Left colon (tissue), 2 donors: ENCODE measurements at places on chromosomes 3 and 15. TPM values are rescaled to one million over a fixed set of nuclear protein-coding genes. Genes with fewer than 3 reads are reported as not detected.
A peak's percentile ranks its signal among the peaks of the same experiment; 100 is the strongest.

DNA sequence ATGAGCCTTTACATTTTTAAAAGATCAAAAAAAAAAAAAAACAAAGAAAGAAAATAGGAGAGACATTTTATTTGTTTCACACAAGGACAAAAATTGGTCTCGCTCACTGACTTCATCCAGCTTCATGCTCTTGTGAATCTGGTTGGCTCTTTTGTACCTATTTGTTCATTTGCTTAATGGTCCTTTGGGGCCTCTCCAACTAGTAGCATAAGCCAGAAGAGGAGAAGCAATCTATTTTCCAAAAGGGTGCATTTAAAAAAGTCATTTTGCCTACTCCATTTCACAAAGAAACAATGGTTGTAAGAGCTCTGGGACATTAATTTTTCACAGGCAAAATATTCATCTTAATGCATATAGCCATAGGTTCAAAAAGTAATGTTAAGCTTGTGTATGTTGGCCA lies 168.3 kb upstream of the ADAMTS9 start:
- no peak for DNase-seq

GRCh38 chr3:170180079-170180907 lies 1.2 kb downstream of the PHC3 start:
- DNase-seq = no peak

The THRB gene
- 33.7 TPM for total RNA-seq

The LDHAL6B gene
- not detected for total RNA-seq

- DNase-seq = no peak
These were observed 6.7 kb upstream of the NSMCE3 start for GRCh38 chr15:29276366-29276765.

The DUOXA1 gene
- total RNA-seq = 1.6 TPM

The EID1 gene
- total RNA-seq = 65.8 TPM

The MASP1 gene
- total RNA-seq = 3.7 TPM

GRCh38 chr3:120161902-120162301 lies 67.7 kb upstream of the GSK3B start:
- DNase-seq = no peak

- no peak for DNase-seq
These were observed 10.2 kb downstream of the PLSCR5 start for GRCh38 chr3:146594843-146595482.

- DNase-seq = no peak
These were observed 198.5 kb upstream of the RARB start for GRCh38 chr3:25229586-25229985.

The GNB4 gene
- 3.6 TPM for total RNA-seq

- peak; percentile 60 for DNase-seq
These were observed 57.4 kb downstream of the CDCP1 start for GRCh38 chr3:45088543-45089358.

DNA sequence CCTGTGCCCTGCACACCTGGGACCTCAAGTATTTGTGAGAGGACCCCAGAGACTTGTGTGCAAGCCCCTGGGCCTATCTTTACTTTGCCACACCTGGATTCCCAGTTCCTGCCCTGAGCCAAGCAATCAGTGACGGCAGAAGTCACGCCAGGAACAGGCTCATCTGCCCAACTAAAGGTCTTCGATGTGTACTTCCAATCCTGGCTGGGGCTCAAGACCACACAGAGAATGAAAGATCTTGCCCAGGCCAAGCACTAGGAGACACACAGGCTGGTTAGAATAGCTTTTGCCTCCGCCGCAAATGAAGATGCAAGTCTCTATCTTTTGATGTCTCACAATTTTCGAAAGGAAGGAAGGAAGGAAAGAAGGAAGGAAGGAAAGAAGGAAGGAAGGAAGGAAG lies 228.8 kb downstream of the OCA2 start:
- no peak for DNase-seq

- no peak for DNase-seq
These were observed 745.5 kb downstream of the NR2F2 start for GRCh38 chr15:97076011-97076410.

The TMEM115 gene
- total RNA-seq = 48.3 TPM

The ZNF80 gene
- not detected for total RNA-seq

The CEMIP gene
- total RNA-seq = 1.1 TPM

The ACTC1 gene
- total RNA-seq = 0.92 TPM

DNA sequence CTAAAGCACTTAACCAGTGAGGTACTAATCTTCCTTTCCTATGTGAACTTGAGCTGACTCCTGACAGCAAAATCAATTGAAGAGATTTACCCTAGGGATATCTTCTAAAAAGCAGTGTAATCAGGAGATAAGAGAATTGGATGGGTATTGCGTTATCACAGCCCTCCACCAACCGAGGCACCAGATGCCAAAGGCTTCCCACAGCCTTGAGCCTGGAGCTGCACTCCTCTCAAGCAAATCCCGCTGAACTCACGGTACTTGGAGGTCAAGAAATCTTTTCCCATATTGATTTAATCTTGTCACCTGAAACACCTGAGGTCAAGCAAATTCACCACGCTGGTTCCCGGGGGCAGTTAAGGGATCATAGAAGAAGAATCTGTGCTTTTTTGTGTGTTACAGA lies 346.8 kb downstream of the TBL1XR1 start:
- DNase-seq = no peak

- DNase-seq = peak; percentile 46
These were observed 15.8 kb upstream of the ABHD17C start for GRCh38 chr15:80679167-80679803.

GRCh38 chr3:188197388-188197847 lies 43.5 kb downstream of the LPP start:
- DNase-seq = peak; percentile 60

DNA sequence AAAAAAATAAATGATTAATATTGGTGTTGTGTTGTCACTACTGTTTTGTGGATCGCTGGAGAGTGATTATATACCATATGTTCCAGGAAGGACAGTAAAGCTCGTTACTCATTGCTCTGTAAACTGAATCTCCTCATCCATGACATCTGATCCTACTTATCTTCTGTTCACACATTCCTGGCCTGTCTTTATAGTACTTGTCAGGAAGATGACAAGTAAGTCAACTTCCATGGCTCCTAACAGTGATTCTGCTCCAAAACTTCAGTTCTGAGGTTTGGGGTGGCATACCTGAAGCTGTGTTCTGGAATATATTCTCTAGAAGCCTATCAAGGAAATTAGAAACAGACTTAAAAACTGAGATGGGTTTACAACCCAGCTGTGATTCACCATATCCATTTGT lies 288.9 kb downstream of the ZBBX start:
- DNase-seq = no peak

The ECE2 gene
- 0.24 TPM for total RNA-seq

DNA sequence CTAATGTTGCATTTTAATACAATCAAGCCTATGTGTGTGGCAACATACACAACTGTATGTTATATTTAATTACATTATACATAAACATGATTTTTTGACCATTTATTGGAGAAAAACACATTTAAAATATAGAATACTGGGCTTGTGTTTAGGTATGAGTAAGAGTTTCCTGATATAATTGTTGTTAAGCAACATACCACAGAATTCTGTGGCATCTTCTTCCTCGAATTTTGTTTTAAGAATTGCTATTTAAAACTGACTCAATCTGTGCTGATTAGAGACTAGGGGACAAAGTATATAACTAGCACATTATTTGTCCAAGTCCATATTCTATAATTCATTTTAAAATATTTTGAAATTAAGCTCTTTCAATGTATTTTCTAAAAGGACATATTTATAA lies 376.8 kb upstream of the THBS1 start:
- no peak for DNase-seq

DNA sequence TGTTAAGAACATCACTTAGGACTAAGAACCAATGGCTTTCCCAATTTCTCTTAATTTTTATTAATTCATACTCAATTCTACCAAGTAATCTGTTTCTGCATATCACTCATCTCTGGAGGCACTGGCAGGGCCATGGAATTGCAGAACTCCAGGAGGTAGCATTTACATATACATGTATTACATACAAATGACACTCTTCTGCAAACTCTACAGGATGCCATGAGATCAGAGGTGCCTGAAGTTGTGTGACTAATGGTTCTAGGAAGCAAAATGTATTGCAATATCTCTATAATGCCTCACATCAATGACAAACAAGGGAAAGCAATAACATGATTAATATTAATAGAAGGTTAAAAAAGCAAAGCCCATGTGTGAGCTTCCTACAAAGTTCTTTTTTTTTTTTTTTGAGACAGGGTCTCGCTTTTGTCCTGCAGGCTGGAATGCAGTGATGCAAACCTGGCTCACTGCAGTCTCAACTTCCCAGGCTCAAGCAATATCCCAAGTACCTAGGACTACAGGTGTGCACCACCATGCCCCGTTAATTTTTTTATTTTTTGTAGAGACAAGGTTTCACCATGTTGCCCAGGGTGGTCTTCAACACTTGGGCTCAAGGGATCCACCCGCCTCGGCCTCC lies 33.0 kb downstream of the DENND6A start:
- DNase-seq = no peak

DNA sequence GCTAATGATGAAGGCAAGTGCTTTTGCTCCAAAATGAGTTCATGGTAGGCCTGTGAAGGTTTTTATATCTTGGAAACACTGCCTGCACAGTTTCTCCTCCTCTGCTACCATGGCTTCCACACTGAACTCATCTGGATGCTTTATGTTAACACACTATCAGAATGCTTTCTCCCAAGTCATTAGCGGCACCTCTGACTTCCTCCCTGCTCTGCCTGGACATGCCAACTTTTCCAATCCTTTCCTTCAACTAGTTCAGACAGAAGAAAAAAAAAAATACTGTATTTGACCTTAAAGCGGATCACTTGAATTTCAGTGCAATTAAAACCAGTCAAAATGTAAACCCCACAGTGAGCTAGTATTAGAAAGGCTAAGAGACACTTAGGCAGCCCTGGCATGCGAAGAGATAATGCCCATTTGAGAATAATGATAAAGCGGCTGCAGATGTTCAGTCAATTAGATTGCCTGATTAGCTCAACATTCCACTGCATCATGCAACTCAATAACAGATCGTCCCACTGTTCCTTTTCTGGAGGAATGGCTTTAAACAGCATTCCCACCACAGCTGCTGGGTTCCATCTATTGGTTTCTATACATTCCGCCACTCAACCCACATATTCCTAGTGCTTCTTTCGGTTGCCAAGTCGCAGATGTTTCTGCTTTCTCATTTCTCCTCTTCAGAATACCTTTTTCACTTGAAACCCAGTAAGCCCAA lies 51.7 kb downstream of the CNTN3 start:
- DNase-seq = no peak

DNA sequence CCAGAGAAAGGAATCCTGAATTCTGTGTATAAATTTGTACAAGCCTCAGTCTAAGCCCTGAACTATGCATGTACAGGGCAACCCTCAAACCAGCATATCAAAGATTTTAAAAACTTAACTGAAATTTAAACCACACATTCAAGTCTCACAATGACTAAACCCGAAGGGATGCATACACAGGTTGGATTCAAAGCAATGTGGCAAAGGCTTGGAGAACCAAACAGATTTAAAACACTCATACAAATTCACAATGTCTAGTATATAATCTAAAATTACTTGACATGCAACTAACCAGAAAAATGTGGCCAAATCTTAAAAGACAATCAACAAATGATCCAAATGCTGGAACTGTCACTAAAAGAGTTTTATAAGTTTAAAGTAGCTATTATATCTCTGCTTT lies 36.4 kb downstream of the CEP152 start:
- DNase-seq = no peak

- DNase-seq = no peak
These were observed 90.0 kb downstream of the GAP43 start for GRCh38 chr3:115713284-115713683.

GRCh38 chr3:153757839-153758238 lies 363.4 kb upstream of the ARHGEF26 start:
- DNase-seq = no peak

GRCh38 chr3:124916837-124917409 lies 17.6 kb downstream of the MUC13 start:
- no peak for DNase-seq

DNA sequence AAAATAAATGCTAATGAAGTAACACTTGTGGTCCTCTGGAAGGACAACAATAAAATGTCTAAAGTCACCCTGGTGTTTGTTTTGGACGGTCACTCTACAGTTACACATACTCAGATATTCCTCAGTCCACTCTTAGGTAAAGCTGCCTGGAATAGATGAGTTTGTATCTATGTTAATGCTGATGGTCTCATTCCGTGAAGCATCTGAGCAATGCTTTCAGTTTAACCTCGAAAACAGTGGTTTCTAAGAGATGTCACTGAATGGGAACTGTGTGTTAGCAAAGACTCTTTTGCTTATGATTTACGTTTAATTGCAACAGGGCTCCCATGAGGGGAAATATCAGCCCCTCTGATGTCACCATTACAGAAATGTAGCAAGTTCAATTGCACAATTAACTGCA lies 49.1 kb downstream of the FBN1 start:
- DNase-seq = no peak

The KLF13 gene
- total RNA-seq = 103 TPM

- DNase-seq = no peak
These were observed 81.6 kb upstream of the LRRFIP2 start for GRCh38 chr3:37255990-37256308.

- no peak for DNase-seq
These were observed 61.8 kb downstream of the GLDN start for GRCh38 chr15:51403072-51403878.

- DNase-seq = no peak
These were observed 47.4 kb downstream of the CMTM8 start for GRCh38 chr3:32285891-32286290.

DNA sequence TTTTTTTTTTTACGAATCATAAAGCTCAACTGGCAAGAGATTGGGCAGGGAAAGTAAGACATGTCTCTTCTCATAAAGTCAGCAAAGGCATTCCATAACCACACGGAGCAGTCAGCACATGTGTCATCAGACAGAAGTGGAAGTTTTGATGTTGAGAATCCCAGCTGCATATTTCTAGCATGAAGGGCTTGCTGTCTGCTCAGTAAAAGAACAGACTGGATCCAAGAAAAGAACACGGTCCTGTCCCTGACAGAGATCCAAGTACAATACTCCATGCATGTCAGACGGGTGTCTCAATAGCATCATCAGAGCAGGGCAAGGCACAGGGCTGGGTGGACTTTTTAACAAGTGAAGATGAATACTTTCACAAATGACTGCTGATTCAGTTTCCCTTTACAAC lies 38.2 kb downstream of the ABI3BP start:
- DNase-seq = no peak

The DAPK2 gene
- 58.3 TPM for total RNA-seq

The ALDH1L1 gene
- total RNA-seq = 7.7 TPM

DNA sequence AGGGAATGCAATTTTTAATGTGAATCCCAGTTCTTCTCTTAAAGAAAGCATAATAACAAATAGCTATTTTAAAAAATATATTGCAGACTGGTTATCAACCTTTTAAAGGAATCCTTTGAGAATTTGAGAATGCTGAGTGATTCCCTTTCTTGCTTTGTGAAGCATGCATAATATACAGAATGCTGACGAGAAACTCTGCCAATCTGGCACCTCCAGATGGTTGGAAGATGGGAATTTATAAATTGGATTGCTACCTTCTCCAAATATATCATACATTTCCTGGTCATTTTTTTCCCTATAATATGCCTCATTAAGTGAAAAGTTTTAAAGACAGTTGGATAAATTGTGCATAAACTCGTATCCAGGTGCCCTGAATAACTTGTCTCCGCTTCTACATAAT lies 333.9 kb upstream of the ARPP21 start:
- DNase-seq = no peak
